ENCODE measurements at places on chromosomes 12 and 14.

GRCh38 chr14:99915305-99916090, 122.3 kb downstream of the EML1 start:
- DNase-seq, result no peak

DNA sequence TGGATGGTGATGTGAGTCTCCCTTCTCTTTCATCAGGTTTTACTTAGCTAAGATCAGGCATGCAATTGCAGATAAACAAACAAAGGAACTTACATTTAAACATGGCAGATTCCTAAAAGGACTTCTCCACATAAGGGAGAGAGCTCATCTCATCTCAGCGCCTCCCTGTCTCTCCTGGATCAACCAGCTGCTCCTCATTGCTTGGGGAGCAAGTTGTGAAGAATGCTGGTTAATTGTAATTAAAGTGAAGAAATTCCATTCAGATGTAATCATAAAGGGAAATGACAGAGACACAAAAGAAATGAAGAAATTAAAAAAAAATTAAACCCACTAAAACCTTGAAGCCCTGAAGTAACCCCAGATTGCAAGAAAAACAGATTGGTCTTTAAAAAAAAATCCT, 104.4 kb upstream of the DIO2 start:
- DNase-seq, result no peak

DNA sequence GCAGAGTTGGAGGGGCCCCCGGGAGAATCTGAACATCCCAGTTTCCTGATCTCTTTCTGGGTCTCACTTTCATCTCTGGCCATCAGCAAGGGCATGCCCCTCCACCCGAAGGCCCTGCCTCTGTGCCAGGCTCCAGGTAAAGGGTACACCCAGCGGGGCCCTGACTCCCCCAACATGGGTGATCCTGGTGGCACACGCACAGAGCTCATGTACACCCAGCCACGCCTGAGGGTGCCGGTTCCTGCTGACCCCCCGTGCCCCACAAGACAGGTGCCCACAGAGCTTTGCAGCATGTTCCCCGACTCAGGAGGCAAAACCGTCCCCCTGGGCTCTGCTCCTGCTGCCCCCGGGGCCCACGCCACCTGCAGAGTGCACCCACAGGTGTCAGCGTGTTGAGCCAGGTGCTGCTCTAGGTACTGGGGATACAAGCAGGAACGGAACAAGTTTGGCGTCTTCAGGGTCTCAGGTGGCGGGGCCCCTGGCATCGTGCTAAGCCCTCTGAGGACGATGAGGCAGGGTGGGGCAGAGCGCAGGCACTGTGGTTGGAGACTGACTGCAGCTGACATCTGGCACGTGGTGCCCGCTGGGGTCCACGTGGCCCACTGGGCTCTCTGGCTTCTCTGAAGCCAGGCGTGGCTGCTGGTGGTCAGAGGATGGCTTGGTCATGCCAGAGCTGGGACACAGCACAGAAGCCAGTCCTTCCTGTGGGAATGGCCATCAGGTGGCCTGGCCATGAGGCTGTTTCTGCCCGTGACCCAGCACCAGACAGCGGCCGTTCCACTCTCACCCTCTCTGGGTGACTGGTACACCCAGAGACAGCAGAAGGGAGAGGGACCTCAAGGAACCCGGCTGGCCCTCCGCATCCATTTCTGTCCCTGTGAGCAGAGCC, 13.8 kb downstream of the BAG5 start:
- DNase-seq, result no peak

DNA sequence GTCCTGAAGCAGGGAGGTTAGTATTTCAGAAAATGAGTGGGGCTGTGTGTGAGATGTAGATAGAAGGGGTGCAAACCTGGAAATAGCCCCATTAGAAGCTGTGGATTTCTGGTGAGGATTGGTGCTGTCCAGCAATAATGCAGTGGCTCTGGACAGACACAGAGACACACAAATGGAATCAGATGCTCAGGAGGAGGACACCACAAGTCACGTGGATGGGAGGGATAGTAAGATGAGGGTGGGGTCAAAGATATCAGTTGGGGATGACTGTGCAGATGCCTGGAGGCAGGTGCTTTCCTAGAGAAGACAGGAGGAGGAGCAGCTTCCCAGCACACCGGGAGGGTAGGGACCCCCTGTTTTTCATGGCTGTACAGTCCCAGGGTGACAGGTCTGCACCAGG, 136.5 kb downstream of the PLXNC1 start:
- DNase-seq, result no peak

GRCh38 chr12:104577581-104577981, 120.8 kb downstream of the CHST11 start:
- DNase-seq, result no peak

- DNase-seq, result no peak
Measured at GRCh38 chr12:49019120-49019430, 499 bp upstream of the PRKAG1 start.

DNA sequence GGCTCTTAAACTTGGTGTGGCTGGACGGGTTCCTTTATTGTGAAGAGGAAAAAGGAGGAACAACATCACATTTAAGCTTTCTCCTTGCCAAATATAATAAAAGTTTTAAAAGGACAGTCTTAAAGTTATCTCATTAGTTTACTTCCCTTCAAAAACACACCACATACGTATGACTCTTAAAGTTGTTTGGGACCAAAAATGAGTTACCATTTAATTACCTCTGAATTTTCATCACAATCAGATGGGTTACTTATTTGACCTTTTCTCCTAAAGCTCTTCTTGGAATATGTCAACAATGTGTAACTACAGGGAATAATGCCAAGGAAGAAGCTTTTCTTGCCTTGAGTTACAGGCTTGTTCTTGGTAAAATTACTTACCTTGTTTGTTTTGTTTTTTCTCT, 16.4 kb downstream of the RAB21 start:
- no peak for DNase-seq

GRCh38 chr14:90612801-90613200, 203.4 kb downstream of the TTC7B start:
- DNase-seq, result no peak

DNA sequence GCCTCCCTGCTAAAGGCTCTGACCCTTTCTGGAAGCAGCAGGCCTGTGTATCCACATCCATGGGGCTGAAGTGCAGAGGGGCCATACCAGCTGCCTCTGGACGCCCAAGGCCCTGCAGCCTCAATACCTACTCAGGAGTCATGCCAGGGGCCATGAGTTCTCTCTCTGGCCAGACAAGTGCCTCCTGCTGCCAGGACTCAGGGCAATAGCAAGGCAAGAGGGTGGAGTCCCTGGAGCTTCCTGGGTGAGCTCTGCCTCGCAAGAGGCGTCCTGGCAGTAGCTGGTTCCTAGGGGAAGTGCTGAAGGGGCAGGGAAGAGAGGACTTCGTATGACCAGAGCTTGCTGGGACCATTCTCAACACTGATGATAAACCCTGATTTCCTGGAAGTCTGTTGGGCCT, 10.9 kb upstream of the ENDOU start:
- DNase-seq, result no peak

GRCh38 chr12:64525461-64526160, 73.7 kb downstream of the TBK1 start:
- no peak for DNase-seq

DNA sequence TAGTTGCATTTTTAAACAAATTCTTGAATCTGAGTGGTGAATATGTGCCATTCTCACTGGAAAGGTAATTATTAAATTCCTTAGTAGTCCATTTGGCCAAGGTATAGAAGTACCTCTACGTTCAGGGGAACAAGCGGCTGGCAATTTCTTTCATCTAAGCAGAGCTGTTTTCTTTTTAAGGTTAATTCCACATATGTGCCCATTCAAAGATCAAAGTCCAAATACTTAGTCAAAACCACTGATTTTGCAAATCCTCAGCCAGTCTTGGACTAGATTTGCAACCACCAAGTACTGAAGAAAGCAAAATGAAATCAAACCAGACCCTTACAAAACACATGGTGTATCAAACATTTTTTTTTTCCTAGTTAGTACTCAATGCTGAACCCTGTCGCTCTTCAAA, 68.7 kb upstream of the JDP2 start:
- no peak for DNase-seq

DNA sequence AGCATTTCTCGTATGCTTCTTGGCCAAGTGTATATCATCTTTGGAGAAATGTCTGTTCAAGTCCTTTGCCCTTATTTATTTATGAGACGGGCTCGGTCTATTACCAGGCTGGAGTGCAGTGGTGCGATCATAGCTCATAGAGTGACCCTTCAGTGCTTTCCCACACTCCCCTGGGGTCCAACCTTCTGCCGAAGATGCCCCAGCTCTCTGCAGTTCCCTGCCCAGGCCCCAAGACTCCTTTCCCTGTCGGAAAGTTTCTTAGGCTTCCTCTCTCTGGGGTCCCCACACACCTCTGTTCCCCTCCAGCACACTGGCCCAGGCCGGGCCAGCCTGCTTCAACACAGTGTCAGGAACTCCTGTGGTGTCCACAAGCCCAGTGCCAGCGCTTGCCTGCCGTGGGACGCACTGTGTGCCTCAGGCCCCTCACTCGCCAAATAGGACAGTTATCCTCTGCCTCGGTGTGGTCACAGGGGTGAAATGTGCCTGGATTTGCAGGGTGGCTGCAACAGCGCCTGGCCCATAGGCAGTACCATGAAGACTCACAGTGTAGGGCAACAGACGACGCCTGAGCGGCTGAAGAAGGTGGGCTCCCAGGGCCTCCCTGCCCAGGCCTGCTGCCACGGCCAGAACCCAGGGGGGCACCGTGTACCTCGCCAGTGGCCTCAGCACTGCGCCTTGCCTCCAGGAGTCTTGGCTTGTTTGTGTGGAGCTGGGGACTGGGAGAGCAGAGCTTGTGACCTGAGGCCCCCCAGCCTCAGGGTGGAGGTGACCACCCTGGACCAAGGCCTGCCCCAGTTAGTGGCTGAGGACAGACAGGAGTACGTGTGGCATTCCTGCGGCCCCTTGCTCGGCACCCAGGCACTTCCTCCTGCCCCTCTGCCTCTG, 4.9 kb upstream of the ASPG start:
- no peak for DNase-seq

DNA sequence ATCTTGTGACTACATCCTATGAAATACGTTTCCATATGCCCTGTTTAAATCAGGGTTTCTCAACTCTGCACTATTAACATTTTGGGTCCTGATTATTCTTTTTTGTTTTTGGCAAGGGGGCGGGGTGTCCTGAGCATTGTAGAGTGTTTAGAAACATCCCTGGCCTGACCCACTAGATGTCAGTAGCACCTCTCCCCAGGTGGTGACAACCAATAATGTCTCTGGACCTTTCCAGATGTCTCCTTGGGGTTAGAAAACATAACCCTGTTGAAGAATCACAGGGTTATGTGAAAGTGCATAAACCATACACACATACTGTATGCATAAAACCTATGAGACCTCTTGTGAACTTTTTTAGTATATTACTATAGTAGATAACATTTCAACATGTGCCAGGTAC, 1.4 kb downstream of the ACAD10 start:
- no peak for DNase-seq

DNA sequence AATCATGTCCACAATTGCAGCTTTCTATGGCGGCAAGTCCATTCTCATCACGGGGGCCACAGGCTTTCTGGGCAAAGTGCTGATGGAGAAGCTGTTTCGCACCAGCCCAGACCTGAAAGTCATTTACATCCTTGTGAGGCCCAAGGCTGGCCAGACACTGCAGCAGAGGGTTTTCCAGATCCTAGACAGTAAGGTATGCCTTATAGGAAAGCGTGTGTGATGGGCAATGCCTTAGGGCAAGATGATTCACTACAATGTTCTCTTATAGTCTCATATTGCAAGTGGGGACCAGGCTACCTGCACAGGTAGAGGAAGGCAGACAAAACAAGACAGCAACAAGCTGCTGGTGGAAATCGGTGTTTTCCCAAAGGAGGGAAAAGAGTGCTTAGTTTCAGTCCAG, 110.5 kb downstream of the ERGIC2 start:
- DNase-seq, result no peak

GRCh38 chr12:62847709-62848108, 87.2 kb downstream of the PPM1H start:
- no peak for DNase-seq

GRCh38 chr12:90280033-90280432, 571.4 kb upstream of the ATP2B1 start:
- DNase-seq, result no peak

DNA sequence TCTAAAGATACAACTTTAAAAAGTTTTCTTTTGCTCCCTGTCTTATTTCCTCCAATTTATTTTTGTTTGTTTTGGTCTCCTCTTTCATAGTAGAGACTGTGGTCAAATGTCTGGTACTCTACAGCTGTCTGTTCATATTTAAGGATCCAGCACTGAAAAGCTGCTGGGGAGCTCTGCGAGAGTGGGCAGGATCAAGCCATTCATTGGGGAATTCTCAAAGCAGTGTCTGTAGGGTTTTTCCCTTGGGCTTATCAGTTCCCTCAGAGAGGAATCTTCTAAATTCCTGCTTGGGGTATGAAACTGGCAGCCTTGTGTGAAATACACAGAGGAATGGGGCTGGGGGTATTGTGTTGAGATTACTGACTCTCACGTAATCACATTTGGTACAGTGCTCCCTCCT, 52.3 kb downstream of the FNTB start:
- no peak for DNase-seq

- no peak for DNase-seq
Measured at GRCh38 chr14:61357123-61357522, 35.7 kb downstream of the PRKCH start.

- DNase-seq, result no peak
Measured at GRCh38 chr12:42921741-42922504, 332.4 kb upstream of the PRICKLE1 start.

DNA sequence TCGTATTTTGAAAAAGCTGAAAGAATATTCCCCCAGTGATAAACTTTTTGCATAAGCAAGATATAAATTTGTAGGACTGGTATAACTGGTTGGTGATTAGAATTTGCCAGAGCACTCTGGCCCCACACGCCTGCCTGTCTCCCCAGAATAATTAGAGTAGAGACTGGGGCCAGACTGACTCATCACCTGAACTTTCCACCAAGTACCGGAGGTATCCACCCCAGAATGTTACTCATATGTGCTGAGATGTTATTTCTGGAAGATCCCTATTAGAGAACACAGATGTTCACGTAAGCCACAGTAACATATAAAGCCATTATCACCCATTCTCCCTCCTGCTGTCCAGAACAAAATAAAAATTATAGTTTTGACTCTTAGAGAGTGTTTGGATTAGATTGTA, 49.5 kb upstream of the PIWIL1 start:
- no peak for DNase-seq

DNA sequence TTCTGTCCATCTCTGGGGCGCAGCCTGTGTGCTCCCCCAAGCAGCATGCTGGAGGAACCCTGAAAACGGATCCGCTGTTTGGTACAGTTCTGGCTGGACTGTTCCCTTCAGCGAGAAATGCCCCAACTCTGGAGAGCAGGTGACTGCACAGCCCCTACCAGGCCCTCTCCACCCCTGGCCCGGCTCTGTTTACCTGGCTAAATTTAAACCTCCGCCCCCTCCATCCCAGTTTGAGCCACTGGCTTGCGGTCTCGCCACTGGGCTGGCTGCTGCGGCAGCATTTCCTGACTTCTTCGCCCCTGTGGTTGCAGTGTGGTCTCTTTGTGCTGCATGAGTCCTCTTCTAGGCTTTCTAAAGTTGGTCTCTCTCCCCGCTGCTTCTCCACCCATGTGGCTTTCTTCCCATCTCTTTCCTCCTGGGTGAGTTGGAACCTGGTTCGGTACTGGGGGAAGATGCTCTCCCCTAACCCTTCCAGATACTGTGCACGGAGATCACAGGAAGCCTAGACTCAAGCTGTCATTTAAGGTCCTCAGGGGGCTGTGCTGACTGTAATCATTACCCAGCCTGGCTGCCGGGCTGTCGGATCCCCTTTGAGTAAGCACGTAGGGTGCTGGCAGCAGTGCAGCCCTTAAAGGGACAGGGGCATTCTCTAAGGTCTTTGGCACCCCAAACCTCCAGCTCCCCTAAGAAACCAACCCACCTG, 60.6 kb downstream of the FBXL14 start:
- no peak for DNase-seq
